EL (cell line): ENCODE measurements at places on chromosomes 3 and 15.

- DNase-seq: no peak
These were observed 60.8 kb downstream of the GPR156 start for GRCh38 chr3:120224237-120224636.

DNA sequence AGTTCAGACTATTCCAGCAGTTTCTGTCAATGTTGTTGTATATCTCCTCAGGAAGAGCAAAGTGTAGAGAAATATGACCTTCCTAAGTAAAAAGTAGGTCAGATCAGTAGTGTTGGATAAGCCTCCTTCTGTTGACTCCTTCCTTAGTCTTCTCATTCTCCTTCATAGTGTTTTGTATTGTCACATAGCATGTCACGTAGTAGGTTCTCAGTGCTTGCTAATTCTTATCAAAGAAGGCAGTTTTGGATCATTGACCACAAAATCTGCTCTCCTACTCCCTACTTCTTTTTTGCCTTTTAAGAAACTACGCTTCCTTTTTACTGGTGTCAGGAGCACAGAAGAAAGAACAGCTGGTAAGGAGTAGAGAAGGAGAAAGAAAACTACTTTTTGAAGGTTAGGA, 1.0 kb upstream of the MGA start:
- no peak for DNase-seq

DNA sequence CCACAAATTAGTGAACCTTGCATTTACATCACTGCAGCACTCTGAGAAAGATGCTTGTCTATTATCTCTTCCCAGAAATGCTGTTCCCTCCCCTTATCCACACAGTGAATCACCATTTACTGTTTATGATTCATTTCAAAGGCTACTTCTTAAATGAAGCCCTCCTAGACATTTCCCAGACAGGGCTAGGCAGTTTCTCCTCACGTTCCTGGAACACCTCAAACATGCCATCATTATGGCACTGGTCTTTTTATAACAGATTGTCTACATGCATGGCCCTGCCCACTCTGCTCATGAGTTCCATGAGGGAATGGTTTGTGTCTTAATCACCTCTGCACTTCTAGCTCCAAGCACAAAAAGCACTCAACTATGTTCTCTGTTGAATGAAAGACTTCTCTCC, 32.2 kb upstream of the TM2D3 start:
- peak; percentile 91 for DNase-seq

DNA sequence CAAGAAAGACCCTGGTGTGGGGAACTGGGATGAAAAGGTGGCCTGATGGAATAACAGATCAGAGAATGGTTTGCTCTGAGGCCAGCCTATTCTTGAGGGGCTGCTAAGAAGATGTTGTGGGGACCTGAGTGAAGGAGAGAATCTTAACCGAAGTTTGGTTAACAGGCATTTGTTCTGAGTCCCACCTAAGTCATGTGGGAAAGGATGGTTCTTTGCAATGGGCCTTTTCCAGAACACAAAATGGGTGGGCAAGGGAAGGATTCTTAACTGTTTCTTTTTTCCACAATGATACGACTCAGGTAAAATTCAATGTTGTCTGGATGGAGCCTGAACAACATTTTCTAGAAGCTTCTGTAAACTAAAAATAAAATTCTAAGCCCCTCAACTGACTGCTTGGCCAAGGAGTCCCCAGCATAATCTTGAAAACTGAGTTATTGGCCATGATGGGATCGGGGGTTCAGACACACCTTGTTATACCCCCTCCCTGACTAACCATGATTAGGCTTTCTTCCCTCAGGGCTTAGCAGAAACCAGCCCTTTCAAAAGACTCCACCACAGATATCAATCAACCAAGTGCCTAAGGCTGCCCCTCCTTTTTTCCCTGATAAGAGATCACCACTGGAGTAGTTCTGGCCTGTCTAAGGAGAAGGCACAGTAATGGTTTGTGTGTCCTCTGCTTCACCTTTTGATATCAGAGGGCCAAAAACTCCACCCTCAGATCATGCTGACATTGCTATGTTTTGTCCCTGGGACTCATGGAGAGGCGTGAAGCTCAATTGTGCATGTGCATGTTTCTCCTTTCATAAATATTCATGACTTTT, 30.1 kb downstream of the SCN11A start:
- no peak for DNase-seq

GRCh38 chr3:49609815-49610214, 55.5 kb downstream of the BSN start:
- no peak for DNase-seq

GRCh38 chr15:49857496-49858475, 236.9 kb downstream of the DTWD1 start:
- no peak for DNase-seq

DNA sequence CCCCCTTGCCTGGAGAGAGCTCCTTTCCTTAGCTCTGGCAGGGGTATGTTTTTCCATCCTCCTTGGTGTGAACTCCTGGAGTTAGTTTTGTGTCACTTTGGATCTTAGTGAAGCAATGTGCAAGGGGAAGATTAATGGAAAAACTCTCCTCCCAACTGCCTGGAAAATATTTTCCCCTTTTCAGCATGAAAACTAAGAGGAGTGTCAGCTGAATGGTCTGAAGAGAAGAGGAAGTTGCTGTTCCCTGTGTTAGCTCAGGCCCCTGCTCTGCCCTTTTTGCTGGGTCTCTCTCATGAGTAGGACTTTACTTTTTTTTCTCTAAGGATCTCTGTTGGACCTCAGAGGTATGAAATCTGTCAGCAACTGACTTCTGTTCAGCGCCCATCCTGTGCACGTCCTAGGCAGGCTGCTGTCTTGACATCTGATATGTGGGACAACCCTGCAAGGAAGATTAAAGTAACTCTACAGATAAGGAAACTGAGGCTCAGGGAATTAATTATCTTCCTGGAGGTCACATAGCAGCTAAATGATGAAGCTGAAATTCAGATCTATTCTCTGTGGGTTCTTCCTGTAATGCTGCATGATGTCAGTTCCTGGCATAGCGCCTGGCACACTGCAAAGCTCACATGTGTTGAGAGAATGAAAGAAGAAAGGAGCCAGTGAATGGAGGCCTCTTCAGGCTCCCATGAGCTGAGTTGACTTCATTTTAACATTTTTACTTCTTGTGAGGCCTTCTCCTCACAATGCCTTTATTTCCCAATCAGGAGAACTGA, 109.7 kb upstream of the GALNT15 start:
- DNase-seq: peak; percentile 95

GRCh38 chr15:91456251-91456718, 356.2 kb downstream of the SV2B start:
- peak; percentile 6 for DNase-seq

GRCh38 chr3:37945156-37945806, 45.3 kb upstream of the VILL start:
- no peak for DNase-seq

- DNase-seq: peak; percentile 94
These were observed 276.6 kb upstream of the GADL1 start for GRCh38 chr3:31170932-31171670.

GRCh38 chr15:50744601-50745000, 20.9 kb downstream of the SPPL2A start:
- no peak for DNase-seq

DNA sequence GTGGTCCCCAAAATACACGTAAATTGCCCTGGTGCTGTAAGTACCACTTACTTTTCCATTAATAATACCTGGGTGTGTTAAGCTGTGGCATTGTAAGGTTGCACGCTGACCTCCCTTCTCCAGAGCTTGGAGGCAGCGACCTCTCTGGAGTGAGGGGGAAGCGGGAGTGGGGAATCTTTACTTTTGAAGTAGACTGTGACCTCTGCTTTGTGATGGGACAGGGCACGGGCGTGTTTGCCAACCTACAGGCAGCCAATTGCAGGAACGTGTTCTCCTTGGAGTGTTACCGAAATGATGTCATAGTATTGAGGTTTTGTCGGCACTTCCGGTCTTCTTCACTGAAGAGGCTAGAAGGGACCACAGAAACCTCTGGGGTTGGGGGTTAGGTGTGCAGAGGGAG, 227.3 kb upstream of the C2CD4B start:
- DNase-seq: peak; percentile 72

DNA sequence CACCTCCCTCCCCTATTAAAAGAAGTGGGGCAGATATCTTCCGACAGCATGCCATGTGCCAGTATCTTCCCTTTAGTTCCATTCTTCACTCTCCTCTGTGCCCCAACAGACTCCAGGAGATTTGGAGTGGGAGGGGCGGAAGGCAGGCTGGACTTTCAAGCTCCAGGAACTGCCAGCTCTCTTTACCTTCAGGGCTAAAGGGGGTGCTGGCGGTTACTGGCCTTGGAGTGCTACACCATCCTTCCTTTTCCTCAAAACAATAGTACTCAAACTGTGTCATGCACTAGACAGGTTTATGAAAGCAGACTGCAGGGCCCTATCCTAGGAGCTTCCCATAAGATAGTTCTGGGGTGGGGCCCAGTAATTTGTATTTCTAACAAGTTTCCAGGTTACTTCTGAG, 6.0 kb downstream of the LINS1 start:
- DNase-seq: no peak

GRCh38 chr3:179603321-179603720, 1.1 kb downstream of the MRPL47 start:
- no peak for DNase-seq

GRCh38 chr3:159821110-159821509, 167.5 kb upstream of the IL12A start:
- no peak for DNase-seq

GRCh38 chr3:71022551-71023335, 560.8 kb downstream of the FOXP1 start:
- DNase-seq: no peak

DNA sequence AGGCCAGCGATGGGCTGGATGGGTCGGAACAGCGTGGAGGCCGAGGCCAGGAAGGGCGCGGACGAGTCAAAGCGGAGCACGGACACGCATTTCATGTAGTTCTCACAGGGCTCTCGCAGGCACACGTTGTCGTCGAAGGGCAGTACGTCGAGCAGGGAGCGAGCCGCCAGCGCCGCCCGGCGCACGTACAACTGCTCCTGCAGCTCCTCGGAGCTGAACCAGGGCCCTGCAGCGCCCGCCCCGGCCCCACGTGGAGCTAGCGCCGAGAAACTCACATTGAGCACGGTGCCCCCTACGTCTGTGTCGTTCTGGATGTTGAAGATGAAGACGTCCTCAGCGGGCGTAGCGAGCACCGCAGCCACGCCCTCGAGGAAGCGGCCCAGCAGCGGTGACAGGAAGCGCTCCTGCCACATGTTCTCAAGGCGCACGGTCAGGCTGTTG, 5.8 kb downstream of the CELSR3 start:
- no peak for DNase-seq

- DNase-seq: no peak
These were observed 278.1 kb upstream of the CHRNA7 start for GRCh38 chr15:31752065-31752762.

GRCh38 chr3:138359148-138359918, 11.0 kb downstream of the MRAS start:
- no peak for DNase-seq

- DNase-seq: no peak
These were observed 39.1 kb downstream of the HCN4 start for GRCh38 chr15:73329501-73330200.

- no peak for DNase-seq
These were observed 23.1 kb downstream of the CCNL1 start for GRCh38 chr3:157136647-157137387.

DNA sequence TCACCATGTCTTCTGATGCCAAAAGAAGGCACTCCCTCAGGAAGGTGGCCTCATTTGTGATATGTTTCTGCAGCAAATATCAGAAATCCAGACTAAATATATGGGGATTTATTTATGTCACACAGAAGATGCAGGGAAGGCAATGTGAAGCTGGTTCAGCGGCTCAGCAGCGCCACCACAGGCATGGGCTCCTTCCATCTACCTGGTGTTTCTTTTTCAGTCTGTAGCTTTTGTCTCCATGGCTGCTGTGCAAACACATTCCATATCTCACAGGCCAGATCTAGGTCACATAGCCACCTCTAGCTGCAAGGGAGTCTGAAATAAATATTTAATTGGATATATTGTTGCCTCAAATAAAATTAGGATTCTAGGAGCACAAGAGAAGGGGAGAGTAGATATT, 502.1 kb upstream of the IL12A start:
- no peak for DNase-seq
